ENCODE measurements at places on chromosomes 1 and 21.

DNA sequence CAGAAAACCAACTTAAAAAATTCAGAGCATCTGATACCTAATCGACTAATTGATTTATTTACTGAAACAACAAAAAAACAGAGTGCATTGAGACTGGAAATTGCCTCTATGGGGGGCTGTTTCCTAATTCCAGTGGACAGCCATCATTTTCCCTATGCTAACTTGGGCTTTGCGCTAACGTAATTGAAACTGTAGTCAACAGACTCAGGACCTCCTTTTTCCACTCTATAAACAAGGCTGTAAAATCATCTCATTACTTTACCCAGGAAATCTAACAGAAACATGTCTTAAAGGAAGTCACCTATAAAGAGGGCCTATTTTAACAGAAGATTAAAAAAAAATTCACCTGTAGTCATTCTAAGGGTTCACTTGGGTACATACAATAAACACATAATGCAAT is 2.1 kb downstream of the ERG start:
- DNase-seq = no peak

DNA sequence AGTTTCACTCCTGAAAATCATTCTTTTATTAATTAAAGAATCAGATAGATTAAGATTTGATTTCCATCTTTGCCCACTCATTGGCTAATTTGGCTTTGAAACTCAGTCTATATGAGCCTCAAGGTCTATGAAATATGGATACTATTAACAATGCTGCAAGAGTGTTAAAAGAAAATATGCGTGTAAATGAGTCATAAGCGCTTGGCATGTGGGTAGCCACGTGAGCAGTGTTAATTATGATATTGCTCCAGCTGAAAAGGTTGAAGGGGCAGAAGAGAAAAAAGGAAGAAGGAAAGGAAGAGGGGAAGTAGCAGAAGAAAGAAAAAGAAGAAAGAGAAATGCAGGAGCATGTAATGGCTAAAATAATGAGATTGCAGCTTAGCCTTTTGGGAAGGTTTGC is 151.4 kb downstream of the CHRM3 start:
- DNase-seq = no peak

GRCh38 chr1:238628110-238628509 is 737.4 kb upstream of the ZP4 start:
- DNase-seq = no peak

DNA sequence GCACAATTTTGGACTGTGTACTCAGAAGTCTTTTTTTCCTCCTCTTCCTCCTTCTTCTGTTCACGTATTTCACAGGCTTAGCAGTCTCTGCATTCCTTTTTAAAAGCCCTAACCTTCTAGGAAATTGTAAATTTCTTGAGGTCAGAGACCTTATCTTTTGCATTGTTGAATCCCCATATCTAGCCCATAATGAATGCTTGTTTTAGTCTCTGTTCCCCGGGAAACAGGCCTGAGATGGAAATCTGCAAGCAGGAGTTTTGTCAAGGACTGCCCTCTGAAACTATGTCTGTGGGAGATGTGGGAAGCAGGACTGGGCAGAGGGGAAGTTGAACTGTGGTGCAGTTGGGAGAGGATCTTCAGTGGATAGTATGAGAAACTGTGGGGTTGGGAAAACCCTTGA is 272.2 kb upstream of the DAB1 start:
- DNase-seq = no peak

DNA sequence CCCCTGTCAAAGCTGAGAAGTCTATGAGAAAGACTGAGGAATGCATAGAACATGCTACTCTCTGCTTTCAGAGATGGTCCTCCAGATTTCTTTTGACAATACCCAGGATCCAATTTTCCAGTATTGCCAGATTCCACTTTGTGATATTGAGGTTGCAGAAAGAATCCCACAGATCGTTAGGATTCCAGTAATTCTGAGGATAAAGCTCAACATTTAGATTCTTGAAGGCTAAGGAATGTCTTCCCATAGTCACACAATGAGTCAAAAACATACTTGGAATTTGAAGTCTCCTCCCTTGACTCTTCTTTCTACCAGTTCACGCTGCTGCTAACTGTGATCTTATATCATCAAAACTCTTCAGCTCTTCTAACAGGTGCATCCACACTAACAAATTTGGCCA is 57.1 kb downstream of the TNFSF18 start:
- no peak for DNase-seq

DNA sequence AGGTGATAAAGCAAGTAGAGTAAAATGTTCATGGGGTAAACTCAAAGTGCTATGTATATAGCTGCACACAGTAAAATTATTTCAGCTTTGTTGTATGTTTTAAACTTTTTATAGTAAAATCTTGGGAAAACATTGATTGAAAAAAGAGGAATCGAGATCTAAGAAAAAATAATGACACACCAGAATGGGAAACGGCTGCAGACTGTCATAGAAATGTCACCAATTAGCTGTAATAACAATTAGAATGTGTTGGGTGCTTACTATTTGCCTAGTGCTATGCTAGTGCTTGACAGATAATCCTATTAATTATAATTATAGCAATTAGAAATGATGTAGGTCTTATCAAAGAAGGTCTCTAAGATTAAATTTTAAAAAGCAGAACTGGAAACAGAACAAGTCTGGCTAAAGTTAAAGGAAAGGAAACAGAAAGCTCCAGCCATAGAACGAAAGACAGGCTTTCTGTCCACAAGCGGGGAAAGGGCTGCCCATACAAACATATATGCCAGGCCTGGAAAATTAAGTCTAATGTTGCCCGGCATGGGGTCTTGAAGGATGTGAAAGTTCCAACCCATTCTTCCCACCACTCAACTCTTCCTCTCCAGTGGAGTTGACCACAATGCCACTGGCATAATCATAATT is 5.0 kb downstream of the PCNX2 start:
- no peak for DNase-seq

DNA sequence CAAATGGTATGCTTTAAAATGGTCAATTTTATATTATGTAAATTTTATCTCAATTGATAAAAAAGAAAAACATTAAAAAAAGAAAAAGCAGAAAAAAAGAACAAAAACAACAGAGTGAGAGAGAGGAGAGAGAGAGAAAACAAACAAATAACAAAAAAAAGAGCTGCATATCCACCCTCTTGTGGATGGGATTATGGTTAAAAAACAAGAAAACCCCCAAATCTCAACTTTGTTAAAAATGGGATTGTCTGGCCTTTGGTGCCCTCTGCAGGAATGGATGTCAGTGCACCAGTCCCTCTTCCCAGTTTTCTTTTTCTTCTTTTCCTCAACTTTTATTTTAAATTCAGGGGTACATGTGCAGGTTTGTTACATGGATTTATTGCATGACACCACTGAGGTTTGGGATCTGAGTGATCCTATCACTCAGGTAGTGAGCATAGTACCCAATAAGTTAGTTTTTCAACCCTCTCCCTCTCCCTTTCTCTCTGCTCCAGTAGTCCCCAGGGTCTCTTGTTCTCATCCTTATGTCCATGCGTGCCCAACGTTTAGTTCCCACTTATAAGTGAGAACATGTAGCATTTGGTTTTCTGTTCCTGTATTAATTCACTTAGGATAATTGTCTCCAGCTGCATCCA is 28.1 kb downstream of the RNF187 start:
- peak; percentile 34 for DNase-seq

DNA sequence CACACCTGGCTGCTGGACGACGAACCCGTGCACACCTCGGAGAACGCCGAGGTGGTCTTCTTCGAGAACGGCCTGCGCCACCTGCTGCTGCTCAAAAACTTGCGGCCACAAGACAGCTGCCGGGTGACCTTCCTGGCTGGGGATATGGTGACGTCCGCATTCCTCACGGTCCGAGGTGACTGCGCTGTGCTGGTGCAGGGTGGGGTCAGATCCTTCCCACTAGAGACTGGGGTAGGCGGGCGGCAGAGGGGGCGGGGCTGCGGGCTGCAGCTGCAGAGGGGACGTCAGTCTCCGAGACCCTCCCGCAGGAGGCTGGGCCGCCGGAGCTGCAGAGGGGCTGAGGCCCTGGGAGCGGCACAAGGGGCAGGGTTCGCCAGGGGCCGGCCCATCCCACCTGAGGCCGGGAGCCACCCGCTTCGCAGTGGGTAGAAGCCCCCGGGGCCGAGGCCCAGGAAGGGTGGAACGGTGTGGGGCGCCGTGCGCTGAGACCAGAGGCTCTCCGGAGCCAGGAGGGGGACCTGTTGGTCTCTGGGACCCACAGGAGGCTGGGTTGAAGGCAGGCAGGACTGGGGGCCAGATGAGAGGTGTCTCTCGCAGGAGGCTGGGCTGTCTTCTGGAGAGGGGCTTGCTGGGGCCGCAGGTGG is 90.6 kb downstream of the TRIM11 start:
- DNase-seq = no peak

DNA sequence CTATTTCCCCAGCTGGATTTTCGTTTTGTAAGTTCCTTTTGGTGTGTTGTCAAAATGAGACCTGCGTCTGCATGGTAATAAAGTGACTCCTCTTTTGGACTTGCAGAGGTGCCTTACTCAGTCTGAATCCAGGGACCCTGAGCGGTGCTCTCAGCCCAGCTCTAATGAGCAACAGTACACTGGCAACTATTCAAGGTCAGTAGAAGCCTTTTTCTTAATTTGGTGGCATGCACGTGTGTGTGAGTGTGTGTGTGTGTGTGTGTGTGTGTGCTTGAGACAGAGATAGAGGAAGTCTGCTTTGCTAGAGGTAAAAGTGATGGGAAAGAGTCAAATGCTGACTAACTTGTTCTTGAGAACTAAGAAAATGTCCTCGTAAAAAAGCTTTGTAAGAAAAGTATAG is 105.4 kb downstream of the CD247 start:
- no peak for DNase-seq

GRCh38 chr1:42133390-42133789 is 19.8 kb upstream of the GUCA2B start:
- no peak for DNase-seq

- no peak for DNase-seq
These were observed 59.3 kb downstream of the NCAM2 start for GRCh38 chr21:21057349-21058062.

DNA sequence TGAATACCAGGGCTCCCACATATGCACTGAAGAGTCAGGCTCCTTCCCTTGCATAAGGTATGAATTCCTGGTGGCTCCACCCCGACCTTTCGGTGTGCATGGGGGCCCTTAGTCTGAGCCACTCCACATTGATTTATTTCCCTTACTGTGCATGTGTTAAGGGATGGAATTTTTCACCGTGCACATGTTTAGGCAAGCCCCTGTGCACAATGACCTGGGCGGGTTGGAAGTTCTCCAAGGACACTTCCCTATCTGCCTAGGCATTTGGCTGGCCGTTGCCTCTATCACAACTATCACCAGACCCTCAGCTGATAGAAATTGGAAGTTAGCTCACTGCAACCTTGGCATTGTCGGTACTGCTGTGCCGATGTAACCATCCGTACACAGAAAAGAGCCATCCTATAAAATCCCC is 9.7 kb downstream of the S100A6 start:
- no peak for DNase-seq

GRCh38 chr1:53470155-53470554 is 11.0 kb downstream of the DMRTB1 start:
- no peak for DNase-seq

DNA sequence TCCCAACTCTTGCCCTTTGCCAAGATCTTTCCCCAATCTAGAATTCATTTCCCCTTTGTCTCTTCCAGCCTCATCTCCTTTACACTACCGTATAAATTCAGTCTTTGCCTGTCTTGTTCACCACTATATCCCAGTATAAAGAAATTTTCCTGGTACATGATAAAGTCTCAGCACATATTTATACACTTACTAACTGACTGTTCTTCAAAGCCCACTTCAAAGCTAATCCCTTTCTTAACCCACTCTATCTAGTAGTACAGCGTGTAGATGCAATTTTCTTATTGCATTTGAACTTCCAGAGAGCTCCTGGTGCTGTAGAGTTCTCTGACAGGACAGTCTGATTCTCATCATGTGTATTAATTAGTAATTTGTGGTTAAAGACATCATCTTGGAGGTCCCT is 78.1 kb downstream of the LRRC53 start:
- no peak for DNase-seq

DNA sequence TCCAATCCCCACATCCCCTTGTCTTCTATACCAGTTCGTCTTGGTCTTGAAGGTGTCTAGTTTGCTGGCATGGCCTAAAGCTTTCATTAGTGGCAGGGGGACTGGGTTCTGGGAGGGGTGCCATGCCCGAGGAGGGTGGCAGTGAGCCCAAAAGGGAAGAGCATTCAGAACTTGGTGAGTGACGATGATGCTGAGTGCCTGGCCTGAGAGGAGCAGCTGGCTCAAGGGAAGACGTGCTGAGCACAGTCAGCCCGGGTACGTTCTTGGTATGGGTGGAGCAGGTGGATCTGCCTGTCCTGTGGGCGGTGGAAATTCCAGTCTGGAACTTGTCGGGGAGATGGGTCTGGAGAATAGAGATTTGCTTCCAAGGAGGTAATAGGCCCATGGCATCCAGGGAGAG is 4.6 kb downstream of the FDPS start:
- DNase-seq = no peak

GRCh38 chr1:234614081-234614489 is 4.1 kb upstream of the IRF2BP2 start:
- DNase-seq = no peak

DNA sequence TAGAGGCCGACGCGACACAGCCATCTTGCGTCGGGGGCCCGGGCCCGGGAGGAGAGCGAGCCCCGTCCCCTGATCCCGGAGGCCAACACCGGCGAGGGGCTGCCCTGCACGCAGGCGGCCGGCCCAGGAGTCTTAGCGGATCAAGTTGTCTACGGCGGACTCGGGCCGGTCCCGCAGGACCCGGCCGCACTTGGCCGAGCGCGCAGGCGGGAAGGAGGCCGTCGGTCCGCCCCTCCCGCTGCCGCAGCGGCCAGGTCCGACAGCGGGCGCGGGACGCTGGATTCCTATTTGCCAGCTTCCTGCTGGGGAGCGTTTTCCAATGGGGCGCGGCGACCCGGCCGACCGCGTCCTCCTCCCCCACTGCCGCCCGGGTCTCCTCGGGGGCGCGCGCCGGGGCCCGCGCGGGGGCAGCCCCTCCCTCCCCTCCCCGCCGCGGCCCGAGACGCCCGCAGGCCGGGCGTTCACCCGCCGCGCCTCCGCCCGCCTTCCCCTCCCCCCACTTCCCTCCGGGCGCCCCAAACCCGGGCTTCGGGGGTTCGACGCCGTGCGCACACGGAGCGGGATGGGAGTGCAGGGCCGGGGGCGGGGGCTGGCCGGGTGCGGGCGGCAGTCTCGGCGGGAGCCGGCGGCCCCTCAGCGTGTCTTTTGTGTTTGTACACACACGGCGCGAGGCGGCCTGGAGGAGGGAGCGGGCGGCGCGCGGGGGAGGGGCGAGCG is 517 bp upstream of the H3-3A start:
- peak; percentile 83 for DNase-seq

GRCh38 chr1:21638531-21639341 is 30.4 kb downstream of the RAP1GAP start:
- DNase-seq = no peak
